ENCODE measurements at places on chromosomes 2 and 18. TPM values are rescaled to one million over a fixed set of nuclear protein-coding genes. Genes with fewer than 3 reads are reported as not detected.
A peak's percentile ranks its signal among the peaks of the same experiment; 100 is the strongest.

LCT gene
- under 0.01 TPM for total RNA-seq

HSPD1 gene
- total RNA-seq, result 118 TPM

MARS2 gene
- total RNA-seq, result 3.9 TPM

DNA sequence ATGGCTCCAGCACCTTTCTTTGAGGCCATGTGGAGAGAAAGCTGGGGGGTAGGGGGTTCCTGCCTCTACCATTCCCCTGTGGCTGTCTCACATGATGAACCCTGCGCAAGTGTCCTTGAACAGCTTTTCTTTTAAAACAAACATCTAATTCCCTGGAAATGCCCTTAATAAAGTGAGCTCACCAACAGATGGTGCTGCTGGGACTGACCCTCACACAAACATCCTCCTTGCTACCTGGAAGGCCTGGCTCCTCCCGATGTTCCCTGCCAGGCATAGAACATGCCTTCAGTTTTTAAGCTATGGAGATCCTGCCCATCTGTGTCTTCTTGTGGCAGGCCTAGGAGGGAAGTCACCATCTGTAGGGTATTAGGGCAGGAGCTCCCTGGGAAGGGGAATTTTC lies 60.7 kb upstream of the GATA6 start:
- peak; percentile 9 for DNase-seq

- DNase-seq, result no peak
Observed at GRCh38 chr2:14587119-14587518, 45.4 kb upstream of the LRATD1 start.

Measured in fibroblast of villous mesenchyme (primary cell).